ENCODE measurements at places on chromosomes 2 and 18.

GRCh38 chr18:28065031-28065792, 111.7 kb downstream of the CDH2 start:
- DNase-seq, result no peak

DNA sequence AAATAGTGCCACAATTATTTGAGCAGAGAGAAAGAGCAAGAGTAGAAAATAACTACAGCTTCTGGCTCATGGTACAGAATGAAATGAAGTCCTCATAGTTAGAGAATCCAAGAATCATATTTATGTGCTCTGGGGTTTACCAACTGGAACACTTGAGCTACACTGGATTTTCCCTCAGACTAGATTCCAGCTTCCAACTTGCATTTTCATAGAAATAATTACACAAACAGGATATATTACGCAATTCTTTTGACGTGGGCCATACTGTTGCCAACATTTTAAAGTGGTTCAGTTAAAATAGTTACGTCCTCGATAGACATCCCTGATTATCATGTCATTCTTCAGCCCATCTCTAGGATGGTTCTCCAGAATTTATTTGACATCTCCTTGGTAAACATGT, 129.2 kb downstream of the ETAA1 start:
- DNase-seq, result no peak

DNA sequence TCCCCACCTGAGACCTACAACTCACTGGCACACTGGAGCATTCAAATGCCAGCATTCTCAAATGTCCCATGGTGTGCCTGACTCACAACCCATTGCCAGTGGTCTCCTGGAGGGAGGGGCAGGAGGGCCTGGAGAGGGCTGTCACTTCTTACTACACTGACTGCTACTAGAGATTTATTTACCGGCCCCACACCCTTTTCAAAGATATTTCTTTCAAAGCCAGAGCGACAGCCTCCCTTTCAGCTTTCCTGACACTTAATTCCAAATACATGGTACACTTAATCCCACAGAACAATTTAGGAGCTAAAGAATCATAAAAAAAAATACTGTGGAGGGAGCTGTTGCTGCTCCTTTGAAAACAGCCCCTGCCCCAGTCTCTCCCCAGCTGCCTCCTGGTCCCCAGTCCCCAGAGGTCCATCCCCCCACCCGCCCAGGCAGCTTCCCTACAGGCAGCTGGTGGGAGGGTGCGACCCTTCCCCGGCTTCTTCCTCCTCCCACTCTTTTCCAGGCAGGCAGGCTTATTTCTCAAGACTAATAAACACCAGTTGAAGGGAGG, 129.1 kb upstream of the SMAD2 start:
- no peak for DNase-seq

- no peak for DNase-seq
Observed at GRCh38 chr2:36193680-36194079, 161.9 kb upstream of the CRIM1 start.

GRCh38 chr2:112579241-112579640, 5.2 kb upstream of the CHCHD5 start:
- DNase-seq, result no peak

- DNase-seq, result no peak
Observed at GRCh38 chr2:147758821-147759220, 86.0 kb upstream of the ACVR2A start.

GRCh38 chr2:219614076-219614860, 13.2 kb upstream of the SLC4A3 start:
- DNase-seq, result no peak

DNA sequence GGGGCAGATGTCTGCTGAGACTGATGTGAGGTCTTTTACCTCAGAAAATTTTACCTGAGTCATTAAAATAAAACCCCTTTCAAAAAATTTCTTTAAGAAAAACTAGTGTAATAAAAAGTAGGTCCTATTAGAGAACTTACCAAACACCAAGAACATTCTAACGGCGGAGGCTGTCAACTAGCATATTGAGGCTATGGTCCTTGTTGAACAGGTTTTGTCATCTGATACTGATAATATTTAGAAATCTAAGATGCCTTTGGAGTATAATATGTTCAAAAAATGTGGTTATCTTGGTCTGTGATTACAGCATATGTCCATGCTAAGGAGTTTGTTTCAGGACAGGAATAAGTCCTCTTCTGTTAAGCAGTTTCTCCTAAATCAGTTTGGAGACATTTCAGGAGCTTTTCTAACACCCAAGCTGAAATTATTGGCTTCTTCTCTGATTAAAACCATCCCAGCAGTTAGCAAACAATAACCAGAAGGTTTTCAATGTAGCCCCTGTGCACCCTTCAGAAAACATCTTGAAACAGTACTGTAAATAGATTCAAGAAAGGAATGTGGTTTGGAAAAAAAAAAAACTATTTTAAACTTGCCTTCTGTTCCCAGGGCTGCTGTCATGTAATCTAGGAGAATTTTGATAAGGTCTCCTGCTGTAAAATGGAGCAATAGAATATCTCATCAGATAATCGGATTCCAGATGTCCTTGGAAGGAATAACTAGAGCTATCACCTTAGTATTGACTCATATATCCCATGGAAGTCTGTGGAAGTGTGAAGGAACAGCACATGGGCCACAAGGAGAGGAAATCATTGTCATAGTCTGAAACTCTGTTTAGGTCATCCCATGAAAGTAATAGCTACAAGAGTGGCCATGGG, 58.7 kb upstream of the B3GNT2 start:
- DNase-seq, result no peak
